Subcutaneous preadipocyte (primary cell): ENCODE measurements at places on chromosomes 2 and 18. TPM values are rescaled to one million over a fixed set of nuclear protein-coding genes. Genes with fewer than 3 reads are reported as not detected.

DES gene
- 0.39 and 0.73 TPM in 2 replicates for total RNA-seq

ZNF385B gene
- total RNA-seq: under 0.01 and 0.37 TPM in 2 replicates

FOXI3 gene
- total RNA-seq: not detected in 2 replicates

IL37 gene
- total RNA-seq: not detected in 2 replicates

CDH20 gene
- total RNA-seq: under 0.01 and 0.20 TPM in 2 replicates

CLEC4F gene
- total RNA-seq: not detected in 2 replicates

ZFAND2B gene
- 19.4 and 21.3 TPM in 2 replicates for total RNA-seq

CFAP53 gene
- total RNA-seq: 0.20 and 0.37 TPM in 2 replicates

RPRM gene
- total RNA-seq: not detected in 2 replicates

INSIG2 gene
- total RNA-seq: 4.7 and 6.2 TPM in 2 replicates

PSTPIP2 gene
- total RNA-seq: 3.3 and 3.5 TPM in 2 replicates

UGT1A5 gene
- not detected in 2 replicates for total RNA-seq

FAM237A gene
- total RNA-seq: not detected in 2 replicates

NBAS gene
- 65.8 and 80.9 TPM in 2 replicates for total RNA-seq

COL4A3 gene
- total RNA-seq: under 0.01 TPM in 2 replicates

DSG1 gene
- not detected in 2 replicates for total RNA-seq

SGO2 gene
- 10.7 and 19.7 TPM in 2 replicates for total RNA-seq

ZNF397 gene
- 9.9 and 11.3 TPM in 2 replicates for total RNA-seq

TYMS gene
- 20.9 and 25.7 TPM in 2 replicates for total RNA-seq

IL1RL2 gene
- total RNA-seq: 2.0 and 2.2 TPM in 2 replicates

GNAL gene
- total RNA-seq: 0.39 and 2.2 TPM in 2 replicates

CD226 gene
- under 0.01 and 0.59 TPM in 2 replicates for total RNA-seq

NAT8 gene
- total RNA-seq: not detected in 2 replicates

DAPL1 gene
- not detected in 2 replicates for total RNA-seq

KIF1A gene
- total RNA-seq: not detected in 2 replicates

LOXL3 gene
- total RNA-seq: 2.2 and 3.7 TPM in 2 replicates

SERPINB3 gene
- not detected in 2 replicates for total RNA-seq

SNORC gene
- total RNA-seq: 0.73 and 0.98 TPM in 2 replicates

ALKAL2 gene
- not detected in 2 replicates for total RNA-seq

TMEM182 gene
- 0.73 and 0.98 TPM in 2 replicates for total RNA-seq

TMEM198 gene
- 1.2 and 3.3 TPM in 2 replicates for total RNA-seq

IGFBP5 gene
- total RNA-seq: 11.5 and 106 TPM in 2 replicates

POMC gene
- total RNA-seq: 0.73 and 0.98 TPM in 2 replicates
